ENCODE measurements at places on chromosomes 6 and 20.

GRCh38 chr6:34875292-34876213 lies 12.3 kb downstream of the TAF11 start:
- no peak for DNase-seq

DNA sequence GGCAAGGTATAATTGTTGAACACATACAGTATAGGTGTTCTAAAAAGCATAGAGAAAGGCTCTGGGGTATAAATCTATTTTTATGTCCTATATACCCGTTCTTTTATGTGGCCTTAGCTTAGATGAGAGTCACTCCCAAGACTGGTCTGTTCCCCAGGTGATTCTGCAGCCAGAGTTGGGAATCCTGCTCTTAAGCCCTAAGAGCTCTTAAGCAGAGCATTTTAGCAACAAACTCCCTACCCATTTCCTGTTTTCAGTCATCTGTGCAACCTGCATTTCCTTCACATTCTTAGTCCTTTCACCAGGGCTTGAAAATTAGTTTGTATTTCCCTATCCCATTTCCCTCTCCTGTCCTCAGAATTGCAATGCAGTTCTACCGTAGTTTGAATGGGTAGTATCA lies 166.1 kb downstream of the HS3ST5 start:
- DNase-seq = no peak

DNA sequence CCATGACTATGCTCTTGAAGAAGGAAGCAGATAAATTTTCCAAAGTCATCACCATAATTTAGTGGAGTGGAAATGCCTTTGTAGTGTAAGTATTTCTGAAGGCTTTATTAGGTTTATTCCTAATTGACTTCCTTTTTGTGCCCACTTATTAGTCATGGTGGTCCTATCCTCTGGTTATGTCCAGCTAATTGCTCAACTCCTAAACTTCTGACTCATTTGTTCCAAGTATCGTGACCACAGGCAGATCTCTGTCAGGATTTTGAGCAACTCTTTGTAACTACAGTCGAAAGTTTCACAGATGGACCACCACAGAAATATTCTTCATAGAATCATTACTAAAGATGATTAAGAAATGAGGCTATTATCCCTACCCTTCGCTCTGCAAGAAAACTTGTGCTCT lies 315.6 kb upstream of the PTCHD4 start:
- DNase-seq = no peak

DNA sequence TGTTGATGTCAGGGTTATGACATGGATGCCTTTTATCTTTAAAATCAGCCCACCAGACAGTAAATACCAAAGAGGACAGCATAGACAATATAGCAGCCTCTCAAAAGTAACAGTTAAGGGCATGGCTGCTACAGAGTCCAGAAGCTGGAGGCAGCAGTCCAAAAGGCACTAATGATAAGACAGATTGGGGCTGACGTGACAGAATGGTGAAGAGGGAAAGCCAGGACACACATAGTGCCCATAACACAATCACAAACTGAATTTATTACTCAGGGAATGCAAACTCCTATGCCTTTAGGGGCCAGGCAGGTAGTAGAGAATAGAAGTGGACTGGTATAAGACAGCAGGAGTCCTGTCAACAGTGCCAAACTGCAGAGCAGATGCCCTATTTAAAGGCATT lies 40.7 kb downstream of the TP53INP2 start:
- DNase-seq = no peak

DNA sequence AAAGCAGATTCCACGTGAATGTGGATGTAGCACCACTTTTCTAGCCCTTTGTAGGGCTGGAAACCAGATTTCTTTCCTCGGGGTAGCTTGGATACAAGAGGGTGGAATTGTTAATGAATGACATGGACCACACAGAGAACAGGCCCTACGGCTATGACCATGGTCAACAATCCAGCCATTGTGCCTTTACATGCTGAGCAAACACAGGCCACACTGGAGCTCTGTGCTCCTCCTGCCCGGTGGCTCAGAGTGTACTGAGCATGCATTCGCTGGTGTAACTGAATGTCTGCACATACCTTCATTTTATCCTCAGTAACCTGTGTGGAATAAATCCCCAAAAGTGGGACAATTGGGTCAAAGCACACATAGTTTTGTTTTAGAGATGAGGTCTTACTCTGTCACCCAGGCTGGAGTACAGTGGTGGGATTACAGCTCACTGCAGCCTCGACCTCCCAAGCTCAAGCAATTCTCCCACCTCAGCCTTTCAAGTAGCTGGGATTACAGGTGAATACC lies 32.8 kb downstream of the LRP11 start:
- peak; percentile 91 for DNase-seq

DNA sequence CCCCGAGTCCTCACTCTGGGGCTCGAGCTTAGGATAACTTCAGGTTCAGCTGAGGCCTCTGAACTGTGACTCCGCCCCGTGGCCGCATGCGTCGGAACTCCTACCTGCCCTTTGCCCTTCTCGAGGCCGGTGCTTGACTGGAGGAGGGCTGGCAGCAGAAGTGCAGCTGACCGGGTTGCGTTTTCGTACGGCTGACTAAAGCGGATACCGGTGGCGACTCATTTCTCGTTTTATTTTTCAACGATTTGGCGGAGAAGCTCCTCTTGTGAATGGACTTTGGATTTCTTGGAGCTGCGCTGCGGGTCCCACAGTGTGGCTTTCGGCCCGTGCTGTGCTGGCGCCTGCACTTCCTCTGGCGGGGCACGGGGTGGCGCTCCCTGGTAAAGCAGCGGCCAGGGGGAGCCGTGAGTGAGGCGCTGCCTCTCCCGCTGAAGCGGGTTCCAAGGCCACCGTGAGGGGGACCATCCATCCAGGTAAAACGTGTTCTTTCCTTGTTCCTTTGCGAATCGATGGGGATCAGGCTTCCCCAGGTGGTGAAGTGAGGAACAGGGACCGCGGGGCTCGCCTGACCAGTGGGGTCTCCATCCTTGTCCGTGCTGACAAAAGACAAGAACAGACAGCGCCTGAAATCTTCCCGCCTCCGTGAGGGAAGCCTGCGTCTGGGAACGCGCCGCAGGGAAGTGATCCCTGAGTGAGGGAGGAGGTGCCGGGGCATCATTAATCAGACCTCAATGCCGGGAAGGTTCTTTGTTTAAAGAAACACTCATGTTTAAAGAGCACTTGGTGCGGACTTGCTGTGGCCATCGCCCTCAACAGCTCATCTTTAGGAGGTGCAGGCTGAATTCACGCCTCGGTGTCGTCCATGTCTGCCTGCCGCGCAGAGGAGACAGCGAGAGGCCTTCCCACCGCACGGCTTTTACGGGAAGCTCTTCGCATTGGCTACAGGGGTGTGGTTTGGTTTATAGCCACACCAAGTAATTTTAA lies 38.8 kb downstream of the ERMARD start:
- DNase-seq = peak; percentile 87

DNA sequence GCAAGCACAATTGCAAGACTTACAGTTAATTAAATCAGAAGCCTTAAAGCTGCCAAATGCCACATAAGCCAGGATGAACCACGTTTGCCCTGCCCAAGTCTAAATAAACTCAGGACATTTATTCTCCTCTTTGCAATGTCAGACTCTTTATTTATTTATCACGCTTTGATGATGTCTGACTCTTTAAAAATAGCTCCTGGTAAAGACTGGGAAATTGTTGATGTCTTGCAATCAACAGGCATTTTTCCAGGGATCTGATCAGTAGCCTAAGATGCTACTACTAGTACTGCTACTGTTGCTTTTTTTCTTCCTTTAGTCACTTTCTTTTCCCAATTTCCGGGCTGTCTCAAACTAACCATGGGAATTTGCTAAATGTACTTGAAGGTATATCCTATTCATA lies 365.8 kb upstream of the MARCKS start:
- DNase-seq = no peak
